ENCODE measurements at places on chromosomes 2 and 18.

DNA sequence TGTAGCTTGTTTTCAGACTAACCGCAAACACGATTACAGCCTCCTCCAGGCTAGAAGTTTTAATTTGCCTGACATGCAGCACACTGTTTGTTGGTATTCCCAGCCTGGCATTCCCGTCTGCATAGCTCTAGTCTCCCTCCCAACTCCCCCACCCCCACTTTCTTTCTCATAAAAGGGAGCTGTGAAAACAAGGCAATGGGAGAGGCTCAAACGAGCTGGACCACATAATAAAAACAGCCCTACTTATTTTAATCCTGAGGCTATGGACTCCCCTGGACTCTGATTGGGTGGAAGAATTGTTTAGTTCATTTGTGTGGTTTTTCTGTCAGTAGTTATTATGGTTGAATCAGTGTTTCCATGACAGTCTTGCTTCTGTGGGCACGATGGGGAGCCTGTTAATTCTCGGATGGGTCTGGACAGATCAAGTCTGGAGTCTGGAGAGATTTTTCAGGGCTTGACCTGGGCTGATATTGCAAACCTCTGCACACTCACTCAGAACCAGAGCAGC lies 1.2 kb downstream of the STON1 start:
- DNase-seq: no peak

- DNase-seq: no peak
Observed at GRCh38 chr18:68607852-68608251, 107.1 kb downstream of the TMX3 start.

- DNase-seq: no peak
Observed at GRCh38 chr18:51610481-51610880, 413.0 kb upstream of the MEX3C start.

DNA sequence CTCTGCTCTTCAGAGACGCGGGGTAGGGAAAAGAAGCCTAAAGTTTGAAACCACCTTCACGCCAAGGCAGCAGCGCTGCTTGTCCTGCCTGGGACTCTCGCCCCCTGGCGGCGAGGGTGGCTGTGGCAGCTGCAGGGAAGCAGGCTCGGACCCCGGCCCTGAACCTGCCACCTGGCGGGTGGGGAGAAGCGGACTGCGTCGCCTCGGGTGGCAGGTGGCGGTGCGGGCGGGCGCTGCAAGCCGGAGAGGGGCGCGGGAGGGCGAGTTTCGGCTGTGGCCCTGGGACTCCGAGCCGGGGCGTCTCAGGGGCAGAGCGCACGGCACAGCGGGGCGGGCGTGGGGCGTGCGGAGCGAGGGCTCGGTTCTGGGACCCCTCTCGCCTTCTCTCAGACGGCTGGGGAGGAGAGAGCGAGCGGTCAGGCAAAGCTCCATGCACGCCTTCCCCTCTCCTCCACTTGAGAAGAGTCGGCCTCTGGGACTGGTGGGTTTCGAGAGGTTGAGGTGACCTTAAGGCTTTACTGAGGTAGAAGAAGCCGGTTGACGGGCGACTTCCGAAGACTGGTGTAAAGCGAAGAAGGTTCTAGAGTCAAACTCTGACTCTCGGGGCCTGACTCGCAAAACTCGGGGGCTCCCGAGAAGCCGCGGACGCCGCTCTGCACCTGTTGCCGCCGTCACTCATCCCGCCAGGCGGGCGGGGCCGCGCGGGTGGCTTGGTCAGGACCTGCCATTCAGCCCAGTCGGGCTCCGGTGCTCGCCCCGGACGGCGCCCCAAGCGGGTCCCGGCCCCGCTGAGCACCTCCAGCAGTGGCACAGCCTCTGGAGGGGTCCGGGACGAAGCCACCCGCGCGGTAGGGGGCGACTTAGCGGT lies 1.1 kb upstream of the BOLL start:
- peak; percentile 64 for DNase-seq

GRCh38 chr2:64626963-64627760 lies 26.6 kb downstream of the SERTAD2 start:
- no peak for DNase-seq

DNA sequence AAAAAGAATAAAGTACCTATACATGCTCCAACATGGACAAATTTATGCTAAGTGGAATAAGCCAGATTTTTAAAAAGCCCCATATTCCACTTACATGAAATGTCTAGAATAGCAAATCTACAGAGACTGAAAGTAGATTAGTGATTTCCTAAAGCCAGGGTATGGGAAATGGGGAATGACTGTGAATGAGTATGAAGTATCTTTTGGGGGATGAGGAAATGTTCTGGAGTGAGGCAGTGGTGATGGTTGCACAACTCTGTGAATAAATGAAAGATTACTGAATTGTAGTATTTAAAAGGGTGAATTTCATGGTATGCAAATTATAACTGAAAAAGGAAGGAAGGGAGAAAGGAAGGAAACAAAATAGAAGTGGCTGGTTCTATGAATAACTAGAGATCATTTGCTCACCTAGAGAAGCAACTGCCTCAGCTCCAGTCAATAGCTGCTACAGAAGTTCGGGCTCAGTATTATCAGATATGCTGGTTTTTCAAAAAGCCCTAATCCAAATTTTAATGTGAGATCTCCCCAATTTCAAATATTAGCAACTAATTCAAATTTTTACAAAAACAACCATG lies 39.3 kb downstream of the MAP3K2 start:
- DNase-seq: no peak

GRCh38 chr2:65551528-65551927 lies 119.1 kb upstream of the SPRED2 start:
- no peak for DNase-seq

- DNase-seq: no peak
Observed at GRCh38 chr2:29782549-29783458, 138.6 kb downstream of the ALK start.

DNA sequence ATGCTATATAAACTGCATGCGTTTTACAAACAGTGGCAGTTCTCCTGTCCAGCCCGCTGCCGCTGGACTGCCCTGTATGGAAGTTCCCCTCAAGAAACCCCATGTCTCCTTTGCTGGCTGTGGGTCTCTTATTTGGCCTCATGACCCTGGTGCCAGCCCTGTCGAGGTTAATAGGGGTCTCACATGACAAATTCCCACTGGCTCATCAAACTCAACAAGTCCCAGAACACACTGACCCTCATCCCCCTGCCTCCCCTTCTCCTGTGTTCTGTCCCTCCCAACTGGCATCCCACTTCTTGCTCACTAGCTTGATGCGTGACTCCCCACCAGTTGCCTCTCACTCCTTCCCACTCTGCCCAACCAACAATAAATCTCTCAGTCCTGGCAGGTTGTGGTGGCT lies 137.6 kb upstream of the HS6ST1 start:
- no peak for DNase-seq

GRCh38 chr2:48768669-48769068 lies 13.1 kb upstream of the LHCGR start:
- no peak for DNase-seq

DNA sequence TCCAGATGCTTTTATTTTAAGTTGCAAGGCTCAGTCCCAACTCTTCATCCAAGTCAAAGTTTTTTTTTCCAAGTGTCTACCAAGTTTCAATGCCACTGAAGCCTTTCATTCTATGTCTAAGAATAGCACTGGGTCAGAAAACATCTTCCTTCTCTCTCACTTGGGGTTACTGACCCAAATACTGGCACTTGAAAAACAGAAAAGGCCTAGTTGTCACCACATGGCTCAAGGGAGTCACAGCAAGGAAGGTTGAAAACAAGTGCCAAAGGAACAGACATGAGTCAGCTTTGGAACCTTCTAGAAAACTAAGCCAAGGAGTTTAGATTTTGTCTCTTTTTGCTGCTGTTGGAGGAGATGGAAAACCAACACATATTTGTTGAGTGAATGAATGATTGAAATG lies 146.5 kb downstream of the COPS8 start:
- no peak for DNase-seq

DNA sequence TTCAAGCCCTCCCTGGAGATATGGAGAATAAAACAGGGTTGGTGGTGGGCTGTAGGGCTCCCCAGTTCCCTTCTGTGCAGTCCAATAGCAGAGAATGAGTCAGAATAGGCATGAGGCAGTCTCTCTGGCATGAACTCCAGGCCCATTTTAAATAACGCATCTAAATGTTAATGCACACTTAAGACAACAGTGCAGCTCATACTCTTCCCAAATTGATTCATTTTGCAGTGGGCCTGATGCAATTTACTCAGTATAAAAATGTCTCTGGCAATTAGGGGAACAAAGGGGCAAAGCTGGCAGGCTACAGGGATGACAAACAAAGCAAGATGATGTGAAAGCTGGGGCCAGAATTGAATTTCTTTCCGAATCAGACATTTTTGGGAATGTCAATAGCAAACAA lies 402.8 kb downstream of the CLIP4 start:
- no peak for DNase-seq

DNA sequence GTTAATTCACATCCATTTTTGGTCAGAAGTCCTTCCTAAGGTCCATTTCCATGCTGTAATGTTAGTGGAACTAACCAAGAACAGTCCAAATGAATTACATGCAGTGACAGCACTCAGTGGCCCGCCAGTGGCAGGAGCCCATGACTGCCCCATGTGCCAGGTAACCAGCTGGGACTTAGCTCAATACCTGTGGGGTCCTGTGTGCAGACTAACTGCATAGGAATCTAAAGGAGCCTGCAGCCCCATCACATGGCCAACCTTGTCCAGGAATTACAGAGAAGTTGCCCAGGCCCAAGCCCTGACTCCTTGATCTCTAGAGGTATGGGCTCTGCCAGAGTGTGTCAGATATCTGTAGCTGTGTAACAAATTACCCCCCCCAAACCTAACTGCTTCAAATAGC lies 35.4 kb upstream of the GPR17 start:
- DNase-seq: no peak

GRCh38 chr2:47310801-47311560 lies 92.0 kb upstream of the MSH2 start:
- no peak for DNase-seq

GRCh38 chr2:139427164-139427563 lies 647.0 kb upstream of the NXPH2 start:
- no peak for DNase-seq

GRCh38 chr2:113806217-113806913 lies 49.9 kb upstream of the SLC35F5 start:
- no peak for DNase-seq

DNA sequence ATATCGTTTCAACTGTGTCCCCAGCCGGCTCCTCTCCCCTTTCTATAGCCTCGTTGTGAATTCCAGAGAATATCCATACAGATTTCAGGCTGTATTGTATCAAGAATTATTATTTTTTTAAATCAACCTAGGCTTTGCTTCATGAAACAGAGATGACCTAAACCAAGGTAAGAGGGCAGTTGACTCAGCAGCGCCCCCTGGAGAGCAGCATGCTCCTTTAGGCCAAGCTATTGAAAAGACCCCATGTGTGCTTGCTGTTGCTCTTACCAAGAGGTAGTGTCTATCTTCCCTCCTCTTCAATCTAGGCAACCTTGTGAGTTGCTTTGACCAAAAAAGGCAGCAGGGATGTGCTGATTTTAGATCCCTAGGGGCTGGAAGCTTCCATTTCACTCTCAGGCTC lies 426.7 kb upstream of the SMIM21 start:
- no peak for DNase-seq

DNA sequence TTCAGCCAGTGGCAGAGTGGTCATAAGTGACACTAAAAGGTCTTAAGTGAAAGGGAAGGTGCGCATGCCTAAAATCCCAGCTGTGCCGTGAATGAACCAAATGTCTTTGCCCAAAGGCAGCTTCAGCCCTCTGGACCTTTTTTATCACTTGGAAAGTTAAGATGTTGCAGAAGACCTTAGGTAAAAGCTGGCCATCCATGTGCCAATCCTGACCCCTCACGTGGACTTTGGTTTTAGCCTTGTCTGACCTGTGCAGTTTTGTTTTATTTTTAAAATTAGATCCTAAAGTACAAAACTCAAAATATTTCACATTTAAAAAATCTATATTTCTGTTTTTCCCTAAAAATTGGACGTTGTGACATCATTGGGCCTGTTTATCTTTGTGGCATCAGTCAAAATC lies 429.5 kb downstream of the STK39 start:
- DNase-seq: no peak

DNA sequence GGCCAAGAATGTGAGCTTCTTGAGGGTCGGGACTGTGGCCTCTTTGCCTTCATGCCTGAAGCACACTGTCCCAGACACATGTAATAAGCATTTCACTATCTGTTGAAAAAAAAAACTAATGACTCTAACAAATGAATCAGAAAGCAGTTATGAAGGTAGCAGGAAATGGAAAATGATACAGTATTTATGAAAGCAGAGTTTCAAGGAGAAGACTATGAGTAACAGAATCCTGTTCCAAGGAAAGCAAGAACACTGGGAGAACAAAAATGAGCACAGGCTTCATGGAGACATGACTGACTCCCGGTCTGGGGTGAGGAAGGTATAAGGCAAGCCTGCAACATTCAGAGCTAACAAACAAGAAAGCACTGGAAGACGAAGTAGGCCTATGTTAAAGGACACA lies 190.8 kb downstream of the RNF152 start:
- no peak for DNase-seq

GRCh38 chr2:160405077-160405867 lies 88.3 kb downstream of the RBMS1 start:
- DNase-seq: no peak

DNA sequence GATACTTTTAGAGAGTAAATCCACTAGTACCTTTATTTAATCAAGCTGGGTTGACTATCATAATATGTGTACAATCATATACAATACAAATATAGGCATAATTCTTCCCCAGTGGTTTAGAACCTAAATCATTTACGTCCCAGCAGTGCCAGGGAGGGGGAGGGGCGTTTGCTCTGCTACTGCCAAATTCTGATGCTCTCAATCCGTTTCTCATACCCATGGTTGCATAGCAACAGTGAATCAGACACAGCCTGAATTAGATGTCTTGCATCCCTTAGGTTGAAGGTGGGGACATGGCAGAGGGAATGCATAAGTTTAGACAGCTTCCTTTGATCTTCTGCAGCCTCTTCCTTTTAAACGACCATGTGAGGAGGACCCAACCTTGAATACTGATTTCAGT lies 135.4 kb downstream of the ABCA12 start:
- DNase-seq: no peak

- DNase-seq: no peak
Observed at GRCh38 chr2:77778917-77779316, 256.7 kb upstream of the LRRTM4 start.

DNA sequence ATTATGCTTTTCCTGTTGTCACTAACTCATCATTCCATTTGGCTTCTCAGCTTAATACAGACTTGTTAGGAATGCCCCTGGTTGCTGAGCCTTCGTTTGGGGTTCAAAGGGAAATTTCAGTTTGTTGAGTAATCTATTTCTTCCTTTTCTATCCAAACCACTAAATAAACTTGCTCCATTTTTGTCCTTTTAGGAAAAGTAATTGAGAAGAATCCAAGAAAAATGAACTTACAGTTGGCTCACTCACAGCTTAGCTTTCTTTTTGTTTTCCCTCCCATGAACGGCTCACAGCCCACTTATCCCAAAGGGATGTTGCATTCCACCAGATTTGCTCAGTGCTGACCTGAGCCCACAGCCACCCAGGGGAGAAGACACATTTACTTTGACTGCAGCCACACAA lies 73.9 kb downstream of the SOX11 start:
- no peak for DNase-seq

Data from CD4-positive, alpha-beta T cell treated with Interleukin-12 subunit alpha and Interleukin-12 subunit beta, for 1 hour (primary cell).